Natural killer cell treated with Interleukin-12 subunit alpha and Interleukin-12 subunit beta and Interleukin-15 and Interleukin-18, amount 100 ng/mL, for 72 hours (primary cell): ENCODE measurements at places on chromosomes 3 and 15. TPM values are rescaled to one million over a fixed set of nuclear protein-coding genes. Genes with fewer than 3 reads are reported as not detected.

The GNB5 gene
- total RNA-seq = 7.1 TPM

The SPTBN5 gene
- total RNA-seq = 1.1 TPM

The GPR15 gene
- 1.4 TPM for total RNA-seq

The IP6K1 gene
- total RNA-seq = 56.7 TPM

The ABI3BP gene
- total RNA-seq = not detected

The CISH gene
- 146 TPM for total RNA-seq

The MYZAP gene
- not detected for total RNA-seq

The STAB1 gene
- 0.92 TPM for total RNA-seq

The RBP2 gene
- total RNA-seq = not detected

The ATP13A5 gene
- total RNA-seq = not detected

The TP53BP1 gene
- total RNA-seq = 27.8 TPM

The PIGX gene
- 28.1 TPM for total RNA-seq

The MED12L gene
- total RNA-seq = 2.8 TPM

The GOLGA8Q gene
- total RNA-seq = 27.5 TPM

The CCNB2 gene
- total RNA-seq = 41.8 TPM

The THAP10 gene
- total RNA-seq = 0.59 TPM

The CASR gene
- not detected for total RNA-seq

The RETNLB gene
- not detected for total RNA-seq

The HDAC11 gene
- 1.8 TPM for total RNA-seq

The LRRFIP2 gene
- 52.0 TPM for total RNA-seq

GRCh38 chr3:87228316-87228715, 1.2 kb downstream of the CHMP2B start:
- H3K27me3 ChIP-seq = no peaks in the 10 kb centered on the region
- peaks cover 46% of the 10 kb centered on the region for H3K4me1 ChIP-seq
- no peak for DNase-seq
- H3K4me3 ChIP-seq = peak overlapping the region; percentile 98
- H3K36me3 ChIP-seq = peaks cover 5% of the 10 kb centered on the region

DNA sequence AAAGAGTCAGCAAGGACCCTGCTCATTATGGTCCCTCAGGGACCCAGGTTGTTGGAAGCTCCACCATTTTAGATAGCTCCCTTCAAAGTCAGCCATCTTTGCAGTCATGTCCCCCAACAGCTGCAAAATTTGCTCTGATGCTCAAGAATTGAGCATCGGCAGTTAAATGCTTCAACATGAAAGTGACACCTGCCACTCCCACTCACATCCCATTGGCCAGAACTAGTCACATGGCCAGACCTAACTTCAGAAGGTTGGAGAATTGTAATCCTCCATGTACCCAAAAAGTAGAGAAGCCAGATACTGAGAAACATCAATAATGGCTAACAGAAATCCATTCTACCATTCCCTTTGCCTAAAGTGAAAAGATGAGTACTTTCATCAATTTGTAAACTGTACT, 171.5 kb upstream of the NR2E3 start:
- peaks cover 20% of the 10 kb centered on the region for H3K27me3 ChIP-seq
- H3K36me3 ChIP-seq = no peaks in the 10 kb centered on the region
- no peak overlapping the region for H3K4me3 ChIP-seq
- no peak overlapping the region for H3K27ac ChIP-seq
- no peaks in the 10 kb centered on the region for H3K4me1 ChIP-seq

DNA sequence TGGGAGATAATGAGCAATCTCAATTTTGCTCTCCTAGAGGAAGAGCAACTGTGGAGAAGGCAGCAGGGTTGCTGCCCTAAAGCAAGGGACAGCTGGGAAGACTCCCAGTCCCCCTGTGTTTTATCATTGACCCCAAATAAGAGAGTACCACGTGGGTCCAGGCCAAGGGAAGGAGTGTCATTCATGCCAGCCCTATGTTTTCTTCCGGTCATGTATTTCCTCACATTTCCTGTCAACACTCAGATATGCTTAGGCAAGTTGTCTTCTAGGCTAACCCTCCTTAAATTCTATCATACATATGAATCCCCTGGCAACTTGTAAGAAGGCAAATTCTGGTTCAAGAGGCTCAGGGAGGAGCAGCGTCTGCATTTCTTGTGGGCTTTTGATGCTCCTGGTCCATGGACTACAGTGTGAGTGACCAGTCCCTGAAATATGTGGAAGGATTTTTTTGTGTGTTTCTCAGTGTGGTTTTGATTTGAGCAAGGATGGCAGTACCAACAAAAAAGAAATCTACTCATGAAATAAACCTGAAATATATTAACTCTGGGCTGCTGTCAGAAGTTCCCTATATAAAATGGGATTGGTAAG, 31.9 kb upstream of the RPP14 start:
- no peak overlapping the region for H3K27ac ChIP-seq
- peaks cover 22% of the 10 kb centered on the region for H3K36me3 ChIP-seq
- H3K27me3 ChIP-seq = no peaks in the 10 kb centered on the region
- no peak overlapping the region for H3K4me3 ChIP-seq
- DNase-seq = no peak

GRCh38 chr3:10693457-10693856, 122.6 kb upstream of the SLC6A11 start:
- no peaks in the 10 kb centered on the region for H3K36me3 ChIP-seq
- peaks cover 13% of the 10 kb centered on the region for H3K27me3 ChIP-seq
- no peaks in the 10 kb centered on the region for H3K4me1 ChIP-seq
- DNase-seq = no peak
- no peak overlapping the region for H3K4me3 ChIP-seq

- no peaks in the 10 kb centered on the region for H3K36me3 ChIP-seq
- no peaks in the 10 kb centered on the region for H3K4me1 ChIP-seq
- H3K27me3 ChIP-seq = peaks cover 5% of the 10 kb centered on the region
- H3K27ac ChIP-seq = no peak overlapping the region
These were observed 45.0 kb downstream of the SRGAP3 start for GRCh38 chr3:9204253-9204992.

GRCh38 chr3:67017211-67017610, 19.1 kb downstream of the KBTBD8 start:
- H3K27me3 ChIP-seq = peaks cover 8% of the 10 kb centered on the region
- no peak for DNase-seq
- H3K36me3 ChIP-seq = peaks cover 2% of the 10 kb centered on the region

- H3K36me3 ChIP-seq = no peaks in the 10 kb centered on the region
- no peaks in the 10 kb centered on the region for H3K27me3 ChIP-seq
- no peak for DNase-seq
These were observed 208.8 kb downstream of the STAG1 start for GRCh38 chr3:136543385-136543784.

GRCh38 chr15:101641894-101642293, 10.3 kb downstream of the TM2D3 start:
- peaks cover 27% of the 10 kb centered on the region for H3K36me3 ChIP-seq
- peaks cover 18% of the 10 kb centered on the region for H3K4me1 ChIP-seq
- H3K27ac ChIP-seq = peak overlapping the region; percentile 62
- DNase-seq = no peak

GRCh38 chr3:33544126-33544525, 103.9 kb upstream of the UBP1 start:
- H3K36me3 ChIP-seq = peaks cover 20% of the 10 kb centered on the region
- no peak overlapping the region for H3K4me3 ChIP-seq
- H3K27me3 ChIP-seq = no peaks in the 10 kb centered on the region
- DNase-seq = no peak
- no peaks in the 10 kb centered on the region for H3K4me1 ChIP-seq
- H3K27ac ChIP-seq = no peak overlapping the region

DNA sequence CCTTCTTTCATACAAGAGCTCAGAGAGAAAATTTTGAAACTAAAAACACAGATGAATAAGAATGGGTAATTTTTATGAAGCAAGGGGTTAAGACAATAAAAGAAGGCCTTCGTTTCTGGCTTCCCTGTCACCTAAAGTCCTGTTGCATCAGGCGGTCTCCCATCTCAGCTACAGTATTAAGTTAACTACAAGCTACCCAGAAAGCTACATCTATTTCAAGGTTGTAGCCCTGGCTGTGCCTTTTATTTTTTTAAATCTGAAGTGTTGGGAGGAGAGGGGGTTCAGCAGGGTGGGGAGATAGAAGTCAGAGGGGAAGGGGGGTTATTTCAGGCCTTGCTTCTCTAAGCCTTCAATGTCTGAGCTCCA, 183.3 kb downstream of the TPRG1 start:
- no peaks in the 10 kb centered on the region for H3K27me3 ChIP-seq
- no peak overlapping the region for H3K27ac ChIP-seq
- no peaks in the 10 kb centered on the region for H3K36me3 ChIP-seq
- H3K4me3 ChIP-seq = no peak overlapping the region
- no peaks in the 10 kb centered on the region for H3K4me1 ChIP-seq

DNA sequence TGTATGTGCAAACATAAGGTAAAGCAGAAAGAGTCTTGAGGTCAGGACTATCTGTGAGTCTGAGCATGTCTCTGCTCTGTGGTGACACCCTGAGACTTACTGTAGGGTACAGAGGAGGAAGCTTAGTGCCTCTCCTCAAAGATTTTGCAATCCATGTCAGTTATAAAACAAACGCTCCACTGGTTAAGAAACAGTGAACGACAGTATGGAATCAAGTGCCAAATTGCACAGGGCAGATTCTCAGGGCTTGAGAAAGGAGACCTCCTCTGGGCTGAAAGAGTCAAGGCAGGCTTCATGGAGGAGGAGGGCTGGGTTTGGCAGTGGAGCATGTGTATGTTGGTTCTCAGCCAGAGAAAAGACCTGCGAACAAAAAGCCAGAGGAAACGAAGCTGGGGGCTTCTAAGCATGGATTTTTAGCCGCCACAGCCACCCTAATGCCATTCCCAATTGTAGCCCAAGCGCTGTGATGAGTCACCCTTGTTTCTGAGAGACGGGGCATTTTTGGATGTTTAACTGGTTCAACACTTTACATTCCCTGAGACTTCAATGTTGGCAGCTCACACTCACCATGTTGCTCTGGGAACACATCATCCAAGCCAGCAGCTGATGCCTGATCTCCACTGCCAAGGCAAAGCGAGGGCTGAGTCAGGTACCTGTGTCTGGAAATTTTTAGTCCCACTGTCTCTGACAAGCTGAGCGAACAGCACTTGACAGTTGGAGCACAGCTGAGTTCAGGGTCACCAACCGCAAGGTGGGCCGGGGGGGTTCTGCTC, 3.4 kb upstream of the DGKG start:
- no peaks in the 10 kb centered on the region for H3K36me3 ChIP-seq
- H3K27ac ChIP-seq = no peak overlapping the region
- DNase-seq = no peak
- H3K4me3 ChIP-seq = no peak overlapping the region

- no peaks in the 10 kb centered on the region for H3K36me3 ChIP-seq
- H3K27ac ChIP-seq = no peak overlapping the region
- H3K4me1 ChIP-seq = peaks cover 6% of the 10 kb centered on the region
- no peak for DNase-seq
These were observed 2.1 kb downstream of the MAGI1 start for GRCh38 chr3:66036586-66037148.

GRCh38 chr3:189365609-189366564, 194.1 kb downstream of the TPRG1 start:
- no peaks in the 10 kb centered on the region for H3K4me1 ChIP-seq
- H3K36me3 ChIP-seq = no peaks in the 10 kb centered on the region
- no peak overlapping the region for H3K4me3 ChIP-seq
- H3K27me3 ChIP-seq = no peaks in the 10 kb centered on the region

DNA sequence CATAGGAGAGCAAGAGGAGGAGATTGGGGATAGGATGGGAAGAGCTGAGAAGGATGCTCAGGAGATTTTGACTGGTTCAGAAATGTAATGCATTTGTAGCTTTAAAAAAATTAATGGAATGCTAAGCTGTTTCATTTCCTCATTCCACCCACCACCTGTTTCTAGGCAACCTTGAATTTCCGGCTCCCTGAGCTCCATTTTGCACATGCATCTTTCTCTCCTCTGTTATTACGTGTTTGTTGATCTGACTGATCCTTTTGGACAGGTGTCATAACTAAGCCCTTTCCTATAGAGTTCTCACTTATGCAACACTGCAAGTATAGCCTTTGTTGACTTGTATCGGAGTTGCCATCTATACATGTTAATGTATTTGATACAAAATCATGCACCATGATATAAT, 4.3 kb downstream of the TMPRSS7 start:
- H3K27me3 ChIP-seq = peaks cover 6% of the 10 kb centered on the region
- H3K27ac ChIP-seq = no peak overlapping the region
- H3K4me1 ChIP-seq = no peaks in the 10 kb centered on the region
- DNase-seq = no peak
- no peak overlapping the region for H3K4me3 ChIP-seq

DNA sequence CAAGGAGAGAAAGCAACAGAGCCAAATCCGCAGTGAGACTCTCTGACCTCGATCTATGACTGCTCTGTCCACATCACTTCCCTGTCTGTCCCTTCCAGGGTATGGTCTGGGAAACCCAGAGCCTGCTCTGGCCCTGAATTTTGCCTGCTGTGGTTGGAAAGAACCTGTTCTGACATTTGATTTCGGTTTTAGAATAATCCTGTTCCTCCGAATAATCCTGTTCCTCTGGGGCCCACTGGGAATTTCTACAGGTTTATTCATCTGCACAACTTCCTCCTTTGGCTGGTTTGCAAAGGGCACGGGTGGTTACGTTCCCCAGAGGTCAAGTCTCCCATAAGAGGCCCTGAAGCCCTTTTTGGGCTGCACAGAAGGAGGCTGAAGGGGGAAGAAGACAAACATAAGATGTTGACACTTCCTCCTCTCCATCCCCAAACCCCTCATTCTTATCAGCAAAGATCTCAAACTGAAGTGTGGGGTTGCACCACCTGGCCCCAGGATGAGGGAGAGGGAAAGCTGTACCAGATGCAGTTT, 10.6 kb downstream of the LAMP3 start:
- no peak overlapping the region for H3K27ac ChIP-seq
- no peaks in the 10 kb centered on the region for H3K4me1 ChIP-seq
- no peak for DNase-seq
- no peak overlapping the region for H3K4me3 ChIP-seq

- H3K27me3 ChIP-seq = no peaks in the 10 kb centered on the region
- no peaks in the 10 kb centered on the region for H3K36me3 ChIP-seq
- peak overlapping the region; percentile 70 for H3K27ac ChIP-seq
- H3K4me3 ChIP-seq = peak overlapping the region; percentile 43
These were observed 213.1 kb downstream of the OSBPL10 start for GRCh38 chr3:31767920-31768319.

- H3K4me3 ChIP-seq = no peak overlapping the region
- DNase-seq = no peak
- H3K36me3 ChIP-seq = peaks cover 11% of the 10 kb centered on the region
- no peaks in the 10 kb centered on the region for H3K4me1 ChIP-seq
These were observed 59.2 kb upstream of the C15orf39 start for GRCh38 chr15:75142499-75142898.

GRCh38 chr3:185717627-185718402, 107.0 kb downstream of the IGF2BP2 start:
- H3K27ac ChIP-seq = no peak overlapping the region
- peaks cover 3% of the 10 kb centered on the region for H3K27me3 ChIP-seq
- H3K4me1 ChIP-seq = no peaks in the 10 kb centered on the region
- no peaks in the 10 kb centered on the region for H3K36me3 ChIP-seq
- no peak overlapping the region for H3K4me3 ChIP-seq

- H3K4me1 ChIP-seq = peaks cover 28% of the 10 kb centered on the region
- DNase-seq = no peak
- H3K27ac ChIP-seq = no peak overlapping the region
- peaks cover 5% of the 10 kb centered on the region for H3K36me3 ChIP-seq
These were observed 35.2 kb downstream of the BDH1 start for GRCh38 chr3:197520311-197521276.
